AG10803 (cell line): ENCODE measurements at places on chromosomes 5 and 9.
A peak's percentile ranks its signal among the peaks of the same experiment; 100 is the strongest.

DNA sequence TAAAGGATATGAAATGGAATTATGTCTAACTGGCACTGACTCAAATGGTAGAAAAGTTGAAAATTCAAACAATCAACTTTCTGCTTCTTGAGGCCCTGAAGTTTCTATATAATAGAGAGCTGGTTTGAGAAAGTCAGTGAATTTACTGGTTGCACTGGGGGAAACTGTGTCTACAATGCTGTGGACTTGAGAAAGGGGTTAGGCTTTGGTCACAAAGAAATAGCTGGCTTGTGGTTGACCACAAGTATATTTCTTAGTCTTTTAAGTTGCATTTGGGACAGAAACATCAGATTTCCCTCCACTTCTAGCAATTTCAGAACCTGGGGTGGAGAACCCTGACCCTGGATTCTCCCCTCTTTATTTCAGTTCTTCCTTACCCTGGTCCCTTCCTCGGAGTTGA, 192.6 kb upstream of the ACTBL2 start:
- peak; percentile 20 for DNase-seq

DNA sequence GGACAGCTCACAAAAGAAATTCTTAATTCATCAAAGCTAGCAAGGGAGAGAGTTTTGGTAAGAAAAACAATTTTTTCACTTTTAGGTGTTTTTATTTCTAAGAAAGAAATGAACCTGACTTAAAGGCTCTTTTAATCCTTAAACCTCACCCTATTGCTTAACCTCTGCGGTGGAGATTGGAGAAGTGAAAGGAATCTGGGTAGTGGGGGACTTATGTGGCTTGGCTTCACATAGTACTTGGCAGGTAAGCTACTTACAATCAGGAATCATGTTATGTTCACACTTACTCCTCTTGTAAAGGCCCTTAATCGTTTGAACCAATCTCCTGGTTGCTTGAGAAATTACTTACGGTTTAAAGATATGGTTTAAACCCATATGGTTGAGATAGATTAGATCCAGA, 104.8 kb downstream of the ISOC1 start:
- no peak for DNase-seq

- peak; percentile 73 for DNase-seq
Observed at GRCh38 chr5:34411470-34412346, 244.4 kb upstream of the RAI14 start.

DNA sequence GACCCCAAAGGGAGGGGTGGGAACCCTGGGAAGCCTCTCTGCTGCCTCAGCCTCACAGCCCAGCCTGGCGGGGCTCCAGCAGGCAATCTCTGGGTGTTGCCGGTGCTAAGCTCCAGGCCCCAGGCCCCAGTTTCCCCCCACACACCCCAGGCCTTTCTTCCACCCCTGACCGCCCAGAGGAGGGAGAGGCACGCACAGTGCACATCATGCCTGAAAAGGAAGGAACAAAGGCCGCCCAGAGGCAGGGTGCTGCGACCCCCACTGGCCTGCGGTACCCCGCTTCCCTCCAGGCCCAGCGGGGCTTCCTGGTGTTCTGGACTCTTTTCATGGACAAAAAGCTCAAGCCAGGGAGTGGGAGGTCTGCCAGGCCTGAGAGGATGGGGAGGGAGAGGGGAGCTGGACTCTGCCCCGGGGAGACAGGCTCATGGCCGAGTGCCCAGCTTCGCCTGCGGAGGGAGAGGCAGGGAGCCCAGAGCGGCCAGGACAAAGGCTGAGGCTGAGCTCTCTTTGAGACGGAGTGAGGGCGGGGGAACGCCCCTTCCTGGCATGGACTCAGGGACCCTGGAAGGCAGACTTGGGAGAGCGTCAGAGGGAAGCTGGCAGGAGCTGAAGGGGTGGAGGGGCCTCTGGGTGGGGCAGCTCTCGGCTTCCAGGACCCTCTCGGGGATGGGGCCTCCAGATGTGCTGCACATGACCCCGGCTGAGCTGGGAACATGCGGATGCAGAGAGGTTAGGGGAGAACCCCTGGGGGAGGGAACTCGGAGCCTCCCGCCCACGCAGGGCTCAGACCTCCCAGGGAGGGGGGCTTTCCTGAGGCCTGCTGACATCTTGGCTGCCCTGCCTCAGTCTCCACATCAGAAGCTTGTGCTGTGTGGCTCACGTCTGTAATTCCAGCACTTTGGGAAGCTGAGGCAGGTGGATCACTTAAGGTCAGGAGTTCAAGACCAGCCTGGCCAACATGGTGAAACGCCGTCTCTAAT, 1.8 kb upstream of the ENTPD2 start:
- DNase-seq = peak; percentile 43

DNA sequence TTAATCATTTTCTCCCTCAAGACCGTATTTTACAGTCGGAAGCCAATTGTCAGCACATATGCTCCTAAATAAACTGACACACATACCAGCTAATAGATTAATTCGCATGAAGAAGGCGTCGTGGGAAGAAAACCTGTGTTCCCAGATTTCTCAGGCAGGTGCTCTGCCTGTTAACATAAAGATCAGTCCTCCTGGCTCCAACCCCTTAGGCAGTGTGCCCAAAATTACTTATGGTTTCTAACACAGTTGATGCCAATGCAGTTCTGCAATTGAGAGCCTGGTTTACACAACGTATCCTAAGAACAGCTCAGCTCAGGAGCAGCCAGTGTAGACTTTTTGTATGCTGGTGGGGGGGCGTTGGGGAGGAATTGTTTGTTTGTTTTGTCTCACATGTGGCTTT, 208.3 kb downstream of the ENC1 start:
- no peak for DNase-seq

GRCh38 chr9:21555911-21556310, 73.8 kb upstream of the IFNE start:
- no peak for DNase-seq

GRCh38 chr9:117121316-117121715, 293.5 kb downstream of the ASTN2 start:
- no peak for DNase-seq

- peak; percentile 88 for DNase-seq
Observed at GRCh38 chr5:79759436-79759835, 69.8 kb downstream of the CMYA5 start.

- peak; percentile 1 for DNase-seq
Observed at GRCh38 chr5:103674739-103675138, 112.2 kb upstream of the NUDT12 start.

GRCh38 chr5:34459908-34460307, 196.2 kb upstream of the RAI14 start:
- DNase-seq = no peak

DNA sequence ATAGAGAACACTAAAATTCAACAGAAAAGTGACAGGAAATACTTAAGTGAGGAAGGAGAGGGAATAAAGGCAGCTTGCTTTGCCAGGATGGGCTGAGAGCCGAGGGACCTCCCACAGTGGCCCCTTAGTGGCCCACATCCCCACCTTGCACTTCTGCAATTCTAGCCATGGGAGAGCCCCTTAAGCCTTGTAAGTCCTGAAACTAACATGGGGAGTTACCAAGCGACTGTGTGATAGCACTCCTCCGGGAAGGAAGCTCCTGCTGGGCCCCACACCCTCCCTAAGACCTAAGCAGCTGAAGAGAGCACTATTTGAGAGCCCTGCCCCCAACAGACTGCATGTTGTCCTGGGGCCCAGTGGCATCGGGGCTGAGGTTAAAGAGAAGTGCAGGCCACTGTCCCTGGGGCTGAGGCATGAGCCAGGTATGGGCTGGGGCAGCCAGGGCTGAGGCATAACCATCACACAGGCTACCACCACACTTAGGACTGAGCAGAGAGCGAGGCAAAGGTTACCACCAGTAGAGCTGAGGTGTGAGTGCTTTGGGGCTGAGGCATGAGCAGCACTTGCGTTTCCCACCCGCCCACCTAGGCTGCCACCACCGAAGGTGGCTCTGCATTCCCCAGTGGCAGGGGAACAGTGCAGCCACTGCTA, 301.8 kb upstream of the TRPC7 start:
- no peak for DNase-seq

DNA sequence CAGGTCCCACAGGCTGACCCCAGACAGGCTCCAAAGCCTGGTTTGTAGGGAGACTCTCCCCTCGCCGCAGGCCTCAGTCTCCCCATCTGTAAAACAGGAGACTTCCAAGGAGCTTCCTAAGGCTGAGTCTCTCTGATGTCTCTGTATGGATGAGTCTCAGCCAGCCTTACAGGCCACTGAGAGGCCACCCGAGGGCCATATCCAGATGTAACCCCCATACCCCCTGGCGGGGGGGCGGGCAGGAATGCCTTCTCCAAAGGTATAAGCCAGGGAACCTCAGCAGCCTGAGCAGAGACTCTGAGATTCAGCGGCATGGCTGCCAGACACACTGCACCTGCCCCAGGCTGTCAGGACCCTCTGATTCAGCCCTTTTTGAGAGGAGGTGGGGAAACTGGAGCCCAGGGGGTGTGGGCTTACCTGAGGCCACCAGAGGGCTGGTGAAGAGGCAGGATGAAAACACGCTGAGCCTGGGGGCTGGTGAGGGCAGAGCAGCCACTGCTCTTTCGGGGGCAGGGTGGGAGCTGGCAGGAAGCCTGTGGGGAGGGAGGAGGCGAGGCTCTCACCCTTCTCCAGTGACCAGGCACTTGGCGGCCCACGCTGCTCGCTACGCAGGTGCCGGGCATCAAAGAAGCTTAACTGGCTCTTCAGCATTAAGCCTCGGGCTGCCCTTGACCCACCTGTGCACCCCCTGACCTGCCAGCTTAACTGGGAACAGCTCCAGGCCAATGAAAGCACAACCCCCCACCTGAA, 5.5 kb upstream of the SUSD3 start:
- no peak for DNase-seq

GRCh38 chr5:66338828-66339227, 194.7 kb downstream of the SREK1 start:
- DNase-seq = no peak

- peak; percentile 29 for DNase-seq
Observed at GRCh38 chr5:80656425-80656824, 1.6 kb upstream of the DHFR start.

GRCh38 chr5:92470770-92471169, 1087.7 kb upstream of the ARRDC3 start:
- DNase-seq = no peak

DNA sequence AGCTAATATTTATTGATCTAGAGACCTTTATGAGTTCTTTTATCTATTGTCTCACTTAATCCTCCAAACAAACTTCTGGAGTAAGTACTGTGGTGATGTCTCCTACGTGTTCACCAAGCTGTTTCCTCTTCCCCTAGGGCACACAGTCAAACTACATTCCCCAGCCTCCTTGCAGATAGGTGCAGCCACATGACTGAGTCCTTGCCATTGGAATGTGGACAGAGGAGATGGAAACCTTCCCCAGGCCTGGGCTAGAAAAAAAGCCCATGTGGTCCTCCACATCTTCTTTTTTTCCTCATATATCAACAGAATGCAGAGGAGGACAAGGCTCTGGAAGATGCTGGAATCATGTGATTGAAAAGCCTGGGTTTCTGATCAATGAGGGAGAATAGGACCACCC, 88.0 kb downstream of the ANKRD55 start:
- DNase-seq = no peak

DNA sequence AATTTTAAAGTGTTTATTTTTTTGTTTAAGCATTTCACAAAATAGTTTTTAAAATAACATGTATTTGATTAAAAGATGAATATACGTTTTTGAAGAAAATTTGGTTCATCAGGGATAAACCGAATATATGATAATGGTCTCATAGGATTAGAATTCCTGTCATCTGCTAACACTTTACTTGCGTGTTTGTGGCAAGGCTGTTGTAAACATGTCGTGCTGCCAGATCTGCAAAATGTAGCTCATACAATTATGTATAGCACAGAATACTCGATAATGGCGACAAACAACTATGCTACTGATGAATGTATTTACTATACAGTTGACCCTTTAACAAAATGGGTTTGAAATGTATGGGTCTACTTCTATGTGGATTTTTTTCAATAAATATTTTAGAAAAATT, 7.2 kb upstream of the TXNDC8 start:
- DNase-seq = peak; percentile 45

GRCh38 chr9:20844916-20845315, 160.9 kb downstream of the FOCAD start:
- DNase-seq = peak; percentile 30

- DNase-seq = no peak
Observed at GRCh38 chr5:9316733-9317132, 229.1 kb downstream of the SEMA5A start.

DNA sequence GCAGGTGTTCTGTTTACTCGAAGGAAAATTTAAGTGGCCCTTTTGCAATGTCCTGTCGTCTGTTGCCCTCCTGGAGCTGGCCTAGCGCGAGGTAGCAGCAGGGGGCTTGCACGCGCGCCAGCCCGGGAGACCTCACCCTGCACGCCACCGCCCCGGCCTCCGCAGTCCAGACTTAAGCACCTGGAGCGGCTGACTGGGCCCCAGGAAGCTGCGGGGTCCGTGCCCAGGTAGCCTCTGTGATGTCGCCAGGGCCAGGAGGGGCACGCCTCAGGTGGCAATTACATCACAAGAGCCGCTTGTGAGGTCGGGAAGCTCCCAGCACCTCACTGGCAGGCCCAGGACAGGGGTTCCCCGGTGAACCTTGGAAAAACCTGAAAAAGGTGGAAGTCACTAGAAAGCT, at the start of gene SAXO1:
SAXO1 (minus strand) TSS at position 195 of the 400 bp plus-strand sequence. CDS start 301 bp downstream, outside the sequence.
- DNase-seq = no peak

- no peak for DNase-seq
Observed at GRCh38 chr5:131389096-131389868, 125.4 kb downstream of the CDC42SE2 start.

DNA sequence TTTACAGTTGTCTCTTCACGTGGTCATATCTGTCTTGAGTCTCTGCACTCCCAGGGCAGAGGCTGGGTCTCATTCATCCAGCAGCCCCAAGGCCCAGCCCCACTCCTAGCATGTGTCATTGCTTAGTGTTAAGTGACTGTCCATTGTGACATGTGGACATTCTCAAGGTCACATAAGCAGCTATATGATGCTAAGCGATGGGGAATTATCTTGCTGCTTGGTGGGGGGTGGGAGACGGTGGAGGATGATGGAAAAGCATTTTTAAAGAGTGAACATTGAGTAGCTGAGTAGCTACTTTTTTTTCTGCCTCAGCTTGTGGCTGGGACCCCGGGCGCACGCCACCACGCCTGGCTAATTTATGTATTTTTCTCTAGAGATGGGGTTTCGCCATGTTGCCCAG, at the start of gene C9orf153:
C9orf153 (minus strand) TSS at position 101 of the 400 bp plus-strand sequence. CDS start 30,054 bp downstream, outside the sequence.
- no peak for DNase-seq

DNA sequence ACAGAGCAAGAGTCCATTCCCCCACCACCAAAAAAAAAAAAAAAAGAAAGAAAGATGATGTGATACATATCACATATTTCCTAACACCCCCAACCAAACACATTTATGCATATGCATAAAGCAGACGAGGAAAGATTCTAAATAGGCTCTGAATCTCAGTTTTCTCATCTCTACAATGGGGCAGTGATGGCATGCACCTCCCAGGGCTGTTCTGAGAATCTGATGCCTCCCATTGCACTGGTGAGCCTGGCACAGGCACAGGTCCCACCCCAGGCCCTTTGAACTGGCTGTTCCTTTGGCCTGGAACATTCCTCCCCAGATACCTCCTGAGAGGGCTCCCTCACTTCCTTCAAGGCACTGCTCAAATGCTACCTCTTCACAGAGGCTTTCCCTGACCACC, 116.5 kb downstream of the C9orf50 start:
- DNase-seq = no peak
